ENCODE measurements at places on chromosomes 1 and 21.

- peak; percentile 87 for DNase-seq
Observed at GRCh38 chr1:21573971-21574465, 64.8 kb downstream of the ALPL start.

- no peak for DNase-seq
Observed at GRCh38 chr1:203291201-203292096, 13.9 kb upstream of the BTG2 start.

- DNase-seq = no peak
Observed at GRCh38 chr1:65065524-65066418, 82.2 kb upstream of the AK4 start.

DNA sequence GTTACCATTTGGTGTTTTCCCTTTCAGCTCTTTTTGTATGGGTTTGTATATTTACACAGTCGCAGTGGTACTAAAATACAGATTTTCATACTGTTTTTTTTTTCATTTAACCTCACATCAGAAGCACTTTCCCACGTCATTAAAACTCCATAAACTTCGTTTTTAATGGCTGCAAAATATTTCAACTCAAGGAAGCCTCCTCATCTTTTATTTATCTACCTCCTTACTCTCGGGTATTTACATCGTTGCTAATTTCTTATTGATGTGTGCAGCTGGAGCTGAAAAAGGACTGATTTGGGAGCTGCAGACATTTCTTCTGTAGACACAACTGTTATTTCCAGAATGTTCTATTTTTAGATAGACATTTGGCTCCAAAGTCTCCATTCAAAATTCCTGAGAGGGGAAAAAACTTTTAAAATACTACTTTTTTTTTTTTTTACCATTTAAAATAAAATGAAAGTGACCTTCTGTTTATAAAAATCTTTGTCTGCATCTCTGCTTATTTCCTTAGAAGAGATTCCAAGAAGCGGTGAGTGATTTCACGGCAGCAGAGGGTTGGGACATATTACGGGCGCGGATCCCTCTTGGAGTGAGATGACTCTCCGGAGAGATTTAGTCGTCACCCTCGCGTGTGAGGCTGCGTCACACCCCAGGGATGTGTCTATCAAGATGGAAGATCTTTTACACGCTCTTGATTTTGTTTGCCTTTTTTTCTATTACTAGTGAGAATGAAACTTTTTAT, 10.1 kb downstream of the RUNX3 start:
- no peak for DNase-seq

DNA sequence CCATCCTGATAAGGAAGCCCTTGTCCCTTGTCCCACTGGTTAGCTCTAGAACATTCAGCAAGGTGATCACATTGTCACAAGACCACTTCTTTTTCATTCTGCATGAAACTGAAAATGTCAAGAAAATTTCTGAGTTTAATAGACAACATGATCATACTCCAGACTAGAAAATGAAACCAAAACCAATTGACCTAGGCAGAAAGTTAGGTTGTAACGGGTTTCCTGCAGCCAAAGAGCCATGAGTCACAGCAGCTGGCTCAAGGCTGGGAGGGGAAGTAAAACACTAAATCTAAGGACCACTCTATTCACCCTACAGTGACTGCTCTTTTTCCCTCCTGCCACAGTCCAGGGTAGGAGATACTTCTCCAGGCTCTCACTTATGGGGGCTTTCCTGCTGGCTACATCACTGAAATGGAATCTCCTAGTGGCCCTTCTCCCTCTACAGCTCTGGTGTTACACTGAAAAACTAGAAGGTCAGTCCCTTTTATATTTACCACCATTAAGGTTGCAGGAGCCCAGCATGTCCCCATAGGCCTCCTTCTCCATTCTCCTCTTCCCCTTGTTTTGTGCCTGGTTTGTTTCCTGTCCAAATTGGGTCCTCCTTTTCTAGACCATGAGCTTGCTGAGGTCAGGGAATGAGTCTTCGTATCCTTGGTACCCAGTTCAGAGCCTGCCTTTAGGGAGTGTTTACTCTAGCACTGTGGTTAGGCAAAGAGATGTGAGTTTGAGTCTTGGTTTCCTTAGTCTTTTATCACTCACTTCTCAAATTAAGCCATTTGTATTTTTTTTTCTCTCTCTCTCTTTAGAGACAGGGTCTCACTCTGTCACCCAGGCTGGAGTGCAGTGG, 236.5 kb upstream of the JUN start:
- DNase-seq = no peak

GRCh38 chr1:22673486-22674409, 20.7 kb downstream of the C1QB start:
- peak; percentile 36 for DNase-seq

DNA sequence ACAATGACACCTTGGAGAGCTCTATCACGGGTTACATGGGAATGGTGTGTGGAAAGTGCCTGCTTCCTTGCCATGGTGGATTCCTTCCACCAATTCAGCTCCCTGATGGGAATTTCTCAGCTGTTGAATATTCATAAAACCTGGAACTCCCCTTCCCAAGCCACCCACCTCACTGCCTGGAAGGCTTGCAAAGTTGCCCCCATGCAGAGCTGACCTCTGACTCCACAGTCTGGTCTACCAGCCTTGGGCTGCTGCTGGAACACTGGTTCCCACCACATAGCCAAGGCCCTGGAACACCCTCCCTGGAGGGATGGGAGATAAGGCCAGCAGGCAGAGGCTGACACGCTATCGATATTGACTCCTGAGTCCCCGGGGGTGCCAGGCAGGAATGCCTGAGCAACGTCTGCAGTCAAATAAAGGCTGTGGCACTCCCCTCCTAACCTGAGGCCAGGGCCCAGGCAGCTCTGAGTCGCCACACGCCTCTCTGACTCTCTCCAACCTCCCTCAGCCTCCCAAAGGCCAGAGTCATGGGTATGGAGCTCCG, 8.8 kb downstream of the CCDC24 start:
- no peak for DNase-seq

GRCh38 chr1:202105571-202106339, 17.0 kb upstream of the GPR37L1 start:
- peak; percentile 43 for DNase-seq

GRCh38 chr1:63813829-63814277, 40.0 kb downstream of the ROR1 start:
- no peak for DNase-seq

- no peak for DNase-seq
Observed at GRCh38 chr21:24275616-24276015, 1331.7 kb downstream of the MRPL39 start.

DNA sequence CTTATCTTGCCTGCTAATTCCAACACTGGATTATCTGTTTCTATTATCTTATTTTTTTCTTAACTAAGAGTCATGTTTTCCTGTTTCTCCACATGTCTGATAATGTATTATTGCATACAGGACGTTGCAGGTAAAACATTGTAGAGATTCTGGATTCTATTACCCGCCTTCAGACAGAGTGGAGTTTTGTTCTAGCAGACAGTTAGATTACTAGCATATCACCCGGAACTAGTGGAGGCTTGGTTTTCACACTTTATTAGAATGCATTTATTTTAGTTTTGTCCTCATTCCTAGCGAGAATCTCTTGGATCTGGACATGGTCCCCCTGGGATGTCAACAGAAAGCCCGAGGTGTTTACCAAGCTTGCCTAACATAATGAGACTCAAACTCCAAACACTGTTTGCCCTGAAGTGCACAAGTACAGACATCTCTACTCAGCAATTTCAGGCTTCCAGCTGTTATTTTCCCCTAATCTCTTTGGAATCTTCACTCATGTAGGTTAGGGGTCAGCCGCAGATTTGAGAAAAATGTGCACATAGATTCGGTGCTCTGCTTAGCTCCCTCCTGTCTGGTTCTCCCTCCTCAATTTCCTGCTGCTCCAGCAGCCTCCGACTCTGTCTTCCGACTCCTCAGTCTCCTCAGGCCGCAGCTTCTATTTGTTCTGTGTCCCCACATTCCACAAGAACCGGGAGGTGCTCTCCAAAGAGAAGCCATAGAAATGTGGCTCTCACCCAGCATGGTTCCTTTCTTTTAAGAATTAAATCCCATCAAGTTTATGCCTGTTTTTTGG, 36.8 kb upstream of the PTPRF start:
- DNase-seq = no peak

GRCh38 chr1:32870615-32871363, at the start of gene FNDC5:
Gene FNDC5, minus strand, starts transcription at chr1:32870912.
- DNase-seq = peak; percentile 29

DNA sequence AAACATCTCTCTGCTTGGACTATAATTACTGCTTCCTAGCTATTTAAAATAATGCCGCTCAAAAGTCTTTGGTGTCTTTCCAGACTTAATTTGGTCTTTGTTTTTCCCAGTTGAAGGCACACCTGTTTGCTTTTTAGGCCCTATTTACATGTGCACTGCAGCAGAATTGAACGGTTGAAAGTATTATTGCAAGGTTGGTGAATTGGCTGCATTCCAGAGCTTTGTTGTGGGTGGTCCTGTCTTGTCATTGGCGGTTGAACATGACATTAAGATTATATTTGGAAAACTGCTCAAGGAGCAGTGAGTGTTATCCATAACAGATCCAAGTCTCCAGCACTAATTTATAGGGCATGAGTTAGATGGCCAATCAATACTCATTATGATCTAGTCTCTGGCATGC, 656.3 kb downstream of the PTPRC start:
- DNase-seq = no peak

GRCh38 chr1:101198842-101199636, 37.8 kb upstream of the S1PR1 start:
- DNase-seq = no peak

- DNase-seq = no peak
Observed at GRCh38 chr1:12505231-12505630, 112.8 kb downstream of the DHRS3 start.

GRCh38 chr1:224589006-224589405, 27.1 kb upstream of the CNIH3 start:
- DNase-seq = no peak

DNA sequence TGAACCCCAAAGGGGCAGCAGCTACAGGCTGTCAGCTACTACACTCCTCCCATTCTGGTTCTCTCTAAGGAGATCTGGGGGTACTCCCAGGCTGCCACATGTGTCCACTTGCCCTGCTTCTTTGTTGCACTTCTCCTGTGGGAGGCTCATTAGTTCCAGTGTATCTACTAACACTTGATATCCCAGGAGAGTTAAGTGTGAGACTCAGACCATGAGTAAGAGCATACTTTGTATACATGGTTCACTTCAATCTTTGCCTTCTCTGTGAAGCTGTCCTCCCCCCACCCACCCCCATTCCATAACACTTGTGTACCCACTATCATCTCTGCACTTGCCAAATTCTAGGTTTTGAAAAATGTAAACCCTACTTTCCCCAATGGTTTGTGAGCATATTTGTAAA, 34.9 kb upstream of the GADD45A start:
- DNase-seq = no peak

DNA sequence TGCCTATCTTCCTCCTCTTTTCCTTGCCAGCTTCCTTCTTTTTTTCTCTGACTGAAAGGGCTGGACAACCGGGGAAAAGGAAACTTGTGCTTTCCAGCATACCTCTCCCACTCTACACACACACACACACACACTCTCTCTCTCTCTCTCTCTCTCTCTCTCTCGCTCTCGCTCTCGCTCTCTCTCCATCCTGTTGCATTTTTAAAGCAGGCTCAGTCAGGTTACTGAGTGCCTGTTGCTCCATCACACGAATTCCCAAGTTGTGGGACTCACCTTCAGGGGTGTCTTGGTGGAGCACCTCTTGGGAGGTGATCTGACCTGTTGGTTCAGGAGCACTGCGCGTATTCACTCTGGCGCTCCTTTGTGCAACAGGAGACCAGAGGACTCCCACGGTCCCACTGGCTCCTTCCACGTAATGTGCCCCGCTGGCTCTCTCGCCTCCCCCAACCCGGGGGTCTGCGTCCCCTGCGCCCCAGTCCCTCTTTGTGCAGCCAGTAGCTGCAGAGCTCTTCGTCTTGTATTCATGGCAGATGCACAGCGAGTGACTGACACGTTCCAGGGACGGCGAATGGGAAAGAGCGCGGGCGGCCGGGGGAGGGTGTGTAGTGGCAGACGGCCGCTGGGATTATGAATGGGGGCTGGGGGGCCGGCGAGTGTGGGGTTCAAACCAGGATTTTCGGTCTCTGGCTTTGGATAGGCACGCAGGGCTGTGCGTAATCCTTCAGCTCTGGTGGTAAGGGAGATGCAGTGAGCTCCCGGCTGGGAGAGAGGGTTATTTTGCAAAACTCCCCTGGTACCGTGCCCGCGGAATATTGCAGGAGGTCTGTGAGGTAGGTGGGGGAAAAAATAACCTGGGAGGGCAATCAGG, 660 bp upstream of the PDE4B start:
- no peak for DNase-seq

GRCh38 chr1:95584315-95584714, 350.3 kb downstream of the RWDD3 start:
- DNase-seq = no peak

GRCh38 chr1:192448026-192448578, 127.5 kb upstream of the RGS1 start:
- no peak for DNase-seq

DNA sequence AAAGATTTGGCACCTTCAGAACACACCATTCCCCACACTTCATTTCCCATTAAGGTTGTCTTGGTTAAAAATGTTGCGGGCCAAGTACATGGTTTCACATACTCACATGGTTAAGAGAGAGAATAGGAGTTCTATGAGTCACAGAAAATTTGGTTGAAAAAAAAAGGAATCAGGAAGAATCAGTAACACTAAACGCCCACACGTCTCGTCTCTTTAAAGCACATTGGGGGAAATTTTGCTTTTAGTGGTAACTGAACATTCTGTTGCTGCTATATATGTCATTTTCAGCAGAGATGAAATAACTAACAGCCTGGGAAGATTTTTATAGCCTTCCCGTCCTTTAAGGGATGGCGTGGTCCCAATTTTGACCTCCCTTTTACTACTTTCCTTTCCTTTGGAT, 132.9 kb upstream of the ERG start:
- no peak for DNase-seq

GRCh38 chr1:174877208-174877673, 122.5 kb upstream of the CACYBP start:
- DNase-seq = no peak

DNA sequence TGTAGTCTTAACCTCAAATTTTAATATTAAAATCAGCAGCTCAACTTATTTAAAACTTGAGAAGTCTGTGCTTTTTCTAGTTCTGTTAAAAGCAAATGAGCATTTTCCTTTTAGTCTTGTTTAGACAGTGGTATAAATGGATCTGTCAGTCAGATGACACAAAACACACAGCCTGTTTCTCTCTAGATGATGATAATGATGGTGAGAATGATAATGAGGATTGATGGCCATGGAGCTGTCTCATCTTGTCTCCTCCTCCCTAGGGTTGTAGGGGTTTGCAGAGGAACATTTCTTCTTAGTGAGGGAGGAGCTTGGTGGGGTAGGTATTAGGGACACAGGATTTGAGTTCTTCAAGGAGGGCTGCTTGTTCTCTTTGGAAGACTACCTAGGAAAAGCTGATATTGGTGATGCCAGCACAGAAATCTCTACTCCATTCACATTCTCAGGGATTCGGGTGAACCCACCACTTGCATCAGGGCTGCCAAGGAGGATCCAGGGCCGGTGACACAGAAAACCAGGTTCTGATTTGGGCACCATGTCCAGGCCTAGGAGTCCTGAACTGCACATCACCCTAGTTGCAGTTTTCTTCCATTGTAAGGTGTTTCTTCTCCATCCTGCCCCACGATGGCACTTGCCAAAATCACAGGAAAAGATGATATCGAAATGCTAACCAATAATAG, 147.6 kb downstream of the RHOU start:
- DNase-seq = no peak

Measured in HAP-1 (cell line).